Stimulated activated CD4-positive, alpha-beta T cell treated with anti-CD3 and anti-CD28 coated beads, Interleukin-12 subunit alpha, Interleukin-12 subunit beta, amount 100 ng/mL, for 48 hours (primary cell): ENCODE measurements at places on chromosomes 7 and 10.

GRCh38 chr10:95935429-95935828, 27.7 kb downstream of the CC2D2B start:
- no peak for DNase-seq

DNA sequence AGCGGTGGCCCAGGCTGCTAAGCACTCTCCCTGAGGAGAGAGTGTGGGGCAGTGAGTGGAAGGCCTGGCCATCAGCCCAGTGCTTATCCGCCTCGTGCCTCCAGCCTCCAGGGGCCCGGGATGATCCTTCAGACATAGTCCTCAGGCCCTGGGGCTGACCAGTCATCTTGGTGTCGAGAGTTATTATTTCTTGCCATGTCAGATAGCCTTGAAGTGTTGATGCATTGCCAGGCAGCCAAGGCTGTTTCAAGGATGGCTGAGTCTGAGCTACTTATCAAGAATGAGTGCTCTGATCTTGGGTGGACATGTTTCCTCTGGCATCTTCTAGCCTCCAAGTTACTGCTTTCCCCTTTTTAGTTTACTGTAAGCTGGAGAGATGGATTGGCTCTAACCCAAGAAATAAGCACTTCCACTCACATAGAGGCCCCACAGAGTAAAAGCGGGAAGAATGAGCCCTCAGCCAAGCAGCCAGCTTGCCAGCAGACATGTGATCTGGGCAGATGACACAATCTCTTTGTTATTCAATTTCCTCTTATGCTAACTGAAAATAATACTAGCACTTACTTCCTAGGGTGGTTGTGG, 136.5 kb upstream of the NAMPT start:
- DNase-seq = no peak

DNA sequence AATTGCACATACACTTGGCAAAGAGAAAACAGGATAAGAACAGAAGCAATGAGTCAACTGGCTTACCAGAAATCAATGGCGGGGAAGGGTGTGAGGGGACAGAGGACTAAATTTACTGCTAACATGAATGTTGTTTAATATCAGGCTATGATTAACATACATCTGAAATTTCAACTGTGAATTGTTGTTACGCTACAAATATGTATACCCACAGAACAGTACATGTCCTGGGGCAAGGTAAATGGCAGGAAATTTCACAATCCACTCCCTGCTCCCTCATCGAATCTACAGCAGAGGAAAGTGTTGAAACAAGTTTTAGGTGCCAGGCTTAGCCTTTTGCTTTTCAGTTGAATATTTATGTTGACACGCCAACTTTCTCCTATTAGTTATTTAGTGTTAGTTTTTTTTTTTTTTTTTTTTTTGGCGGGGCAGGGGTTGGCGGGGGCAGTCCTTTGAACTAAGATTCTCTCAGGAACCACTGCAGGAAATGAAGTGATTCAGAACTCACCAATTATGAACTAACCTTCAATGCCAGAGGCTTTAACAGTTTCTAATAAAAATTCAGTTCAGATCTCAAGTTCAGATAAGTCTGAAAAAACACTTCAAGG, 99.0 kb downstream of the UBE2H start:
- no peak for DNase-seq

DNA sequence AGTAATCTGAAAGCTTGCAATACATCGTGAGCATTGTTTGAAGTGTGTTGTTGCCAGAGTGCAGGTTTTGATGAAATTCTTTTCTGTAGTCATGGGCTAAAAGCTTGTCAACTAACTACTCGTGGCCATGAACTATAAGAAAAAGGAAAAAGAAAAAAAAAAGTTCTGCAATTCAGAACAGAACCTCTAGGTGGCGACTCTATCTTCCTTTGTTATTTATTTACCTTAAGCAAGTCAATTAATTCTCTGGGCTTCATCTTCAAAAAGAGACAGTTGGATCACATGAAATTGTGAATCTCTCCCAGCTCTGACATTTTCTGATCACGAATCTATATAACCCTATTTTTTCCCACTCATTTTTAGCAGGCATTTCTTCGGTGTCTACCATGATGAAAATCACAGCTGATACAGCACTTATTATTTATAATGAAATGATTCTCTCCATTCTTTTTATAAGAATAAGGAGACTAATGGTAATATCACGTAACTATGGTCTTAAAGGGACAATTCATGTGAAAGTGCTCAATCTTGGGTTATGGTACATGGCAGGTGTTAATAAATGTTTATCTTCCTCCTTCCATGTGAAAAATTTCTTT, 18.8 kb downstream of the TMEM196 start:
- DNase-seq = no peak

DNA sequence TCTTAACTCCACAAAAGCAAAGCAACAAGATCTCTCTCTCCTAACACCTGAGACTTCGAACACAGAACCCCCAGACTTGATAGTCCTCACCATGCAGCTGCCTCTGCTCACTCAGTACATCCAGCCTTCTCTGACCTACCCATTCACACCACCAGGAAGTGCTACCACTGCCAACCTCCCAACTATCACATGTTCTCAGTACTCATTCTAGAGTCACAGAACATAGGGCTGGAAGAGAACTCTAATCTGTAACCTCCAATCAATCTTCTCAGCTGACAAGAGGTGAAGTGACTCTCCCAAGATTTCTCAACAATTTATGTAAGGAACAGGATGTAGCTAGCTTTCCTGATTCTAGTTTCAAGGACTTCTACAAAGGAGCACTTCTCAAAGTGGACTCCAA, 3.8 kb downstream of the NUDCD3 start:
- DNase-seq = no peak

DNA sequence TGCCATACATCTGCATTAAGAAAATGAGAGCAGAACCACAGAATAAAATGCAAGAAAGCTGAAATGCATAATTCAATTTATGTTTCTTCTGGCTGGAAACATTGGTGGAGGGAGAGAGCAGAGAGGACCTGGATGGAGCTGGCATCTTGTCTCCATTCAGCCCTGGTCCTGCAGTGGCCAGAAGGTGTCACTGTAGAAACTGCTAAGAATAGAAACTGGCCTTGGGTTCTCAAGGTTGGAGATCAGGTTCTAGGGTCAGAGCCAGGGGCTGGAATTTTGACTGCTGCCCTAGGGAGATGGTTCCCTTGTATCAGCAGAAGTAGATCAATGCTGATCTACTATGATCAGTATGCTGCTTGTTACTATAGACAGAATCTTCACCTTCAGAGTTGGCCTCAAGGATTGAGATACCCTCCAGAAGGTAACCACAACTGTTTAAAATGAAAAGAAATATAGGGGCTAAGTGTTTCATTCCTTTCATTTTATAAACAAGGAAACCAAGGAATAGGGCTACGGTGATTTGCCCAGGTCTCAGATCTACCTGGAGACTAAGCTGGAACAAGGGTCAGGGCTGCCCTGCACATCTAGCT, 13.1 kb downstream of the TAS2R41 start:
- no peak for DNase-seq

DNA sequence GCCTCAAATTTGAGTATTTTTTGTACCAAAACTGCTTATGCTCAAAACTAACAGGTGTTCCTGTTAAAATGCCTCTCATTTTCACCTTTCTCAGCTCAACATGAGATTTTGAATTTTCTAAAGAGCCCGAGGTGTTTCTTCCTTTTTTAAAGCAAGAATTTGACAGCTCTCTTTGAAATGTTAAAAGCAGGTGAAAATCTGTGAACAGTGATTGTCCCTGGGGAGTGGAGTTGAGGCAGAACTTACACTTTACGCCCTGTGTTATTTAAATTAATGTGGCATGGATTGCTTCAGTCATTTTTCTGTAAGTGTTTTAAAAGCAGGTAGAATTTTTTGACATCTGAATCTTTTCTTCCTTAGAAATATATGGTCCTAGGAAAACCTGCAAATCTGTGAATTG, 9.2 kb upstream of the GPR15LG start:
- DNase-seq = no peak

DNA sequence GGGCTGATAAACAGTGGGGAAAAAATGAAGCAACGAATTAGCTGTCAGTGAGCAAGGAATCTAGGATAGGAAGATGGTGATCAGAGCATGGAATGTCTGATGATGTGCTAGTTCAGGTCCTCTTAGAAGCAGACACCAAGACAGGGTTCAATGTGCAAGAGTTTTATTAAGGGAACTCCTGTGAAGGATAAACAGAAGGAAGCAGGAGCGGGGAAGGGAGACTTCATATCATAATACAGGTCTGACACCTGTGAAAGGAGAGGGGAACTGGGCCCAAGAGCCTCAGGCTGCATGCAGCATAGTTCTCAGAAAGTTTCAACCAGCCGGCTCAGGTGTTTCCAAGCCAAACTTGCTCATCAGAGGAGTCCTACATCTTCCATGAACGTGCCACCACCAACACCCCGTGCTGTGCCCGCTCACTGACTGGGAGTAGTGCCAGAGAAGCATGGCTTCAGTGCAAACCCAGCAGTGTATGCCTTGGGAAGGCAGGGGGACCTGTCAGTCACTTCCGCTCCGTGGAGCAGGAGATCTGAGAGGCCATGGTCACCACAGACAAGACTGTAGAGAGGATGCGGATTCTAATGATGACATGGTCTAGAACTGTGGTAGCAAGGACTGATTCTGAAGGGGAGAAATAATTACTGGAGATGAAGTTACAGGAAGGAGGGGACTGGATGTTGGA, 45.8 kb downstream of the ZNF800 start:
- no peak for DNase-seq

DNA sequence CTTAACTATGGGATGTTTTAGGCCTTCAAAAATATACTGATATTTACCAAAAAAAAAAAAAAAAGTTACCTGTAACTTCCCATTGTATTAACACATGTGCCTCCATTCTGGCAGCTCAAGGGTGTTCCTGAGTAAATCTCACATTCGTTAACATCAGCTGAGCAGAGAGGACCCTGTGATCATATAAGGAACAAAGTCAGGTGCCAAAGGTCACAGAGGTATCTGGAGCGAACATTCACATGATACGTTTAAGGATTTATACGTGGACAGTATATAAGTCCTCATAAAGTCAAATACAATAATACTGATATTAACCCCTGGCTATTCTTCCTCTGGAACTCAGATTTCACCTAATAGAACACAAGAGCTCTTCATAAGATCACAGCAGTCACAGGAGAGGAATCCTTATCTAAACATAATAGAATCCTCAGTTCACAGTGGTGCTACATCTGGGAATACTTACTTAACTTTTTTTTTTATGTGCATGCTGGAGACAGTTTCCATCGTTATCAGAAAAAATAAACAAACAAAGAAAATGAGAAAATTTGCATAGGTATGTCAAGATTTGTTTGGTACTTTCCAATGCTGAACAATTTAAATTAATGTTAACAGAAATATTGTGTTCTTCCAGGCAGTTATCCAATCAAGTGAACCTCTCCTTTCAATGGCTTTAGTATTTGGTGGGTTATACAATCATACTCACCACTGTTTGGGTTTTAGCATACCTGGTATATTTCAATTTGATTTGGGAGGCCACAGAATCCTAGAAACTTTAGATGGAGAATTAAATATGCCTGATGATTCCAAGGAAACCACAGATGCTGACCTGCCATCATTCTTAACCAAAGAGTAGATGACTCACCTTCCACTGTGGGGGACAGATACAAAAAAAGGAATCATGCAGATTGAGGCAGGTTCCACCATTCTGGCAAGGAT, 6.6 kb downstream of the CUBN start:
- DNase-seq = no peak

- DNase-seq = no peak
Observed at GRCh38 chr7:148894591-148894990, 10.5 kb upstream of the EZH2 start.

DNA sequence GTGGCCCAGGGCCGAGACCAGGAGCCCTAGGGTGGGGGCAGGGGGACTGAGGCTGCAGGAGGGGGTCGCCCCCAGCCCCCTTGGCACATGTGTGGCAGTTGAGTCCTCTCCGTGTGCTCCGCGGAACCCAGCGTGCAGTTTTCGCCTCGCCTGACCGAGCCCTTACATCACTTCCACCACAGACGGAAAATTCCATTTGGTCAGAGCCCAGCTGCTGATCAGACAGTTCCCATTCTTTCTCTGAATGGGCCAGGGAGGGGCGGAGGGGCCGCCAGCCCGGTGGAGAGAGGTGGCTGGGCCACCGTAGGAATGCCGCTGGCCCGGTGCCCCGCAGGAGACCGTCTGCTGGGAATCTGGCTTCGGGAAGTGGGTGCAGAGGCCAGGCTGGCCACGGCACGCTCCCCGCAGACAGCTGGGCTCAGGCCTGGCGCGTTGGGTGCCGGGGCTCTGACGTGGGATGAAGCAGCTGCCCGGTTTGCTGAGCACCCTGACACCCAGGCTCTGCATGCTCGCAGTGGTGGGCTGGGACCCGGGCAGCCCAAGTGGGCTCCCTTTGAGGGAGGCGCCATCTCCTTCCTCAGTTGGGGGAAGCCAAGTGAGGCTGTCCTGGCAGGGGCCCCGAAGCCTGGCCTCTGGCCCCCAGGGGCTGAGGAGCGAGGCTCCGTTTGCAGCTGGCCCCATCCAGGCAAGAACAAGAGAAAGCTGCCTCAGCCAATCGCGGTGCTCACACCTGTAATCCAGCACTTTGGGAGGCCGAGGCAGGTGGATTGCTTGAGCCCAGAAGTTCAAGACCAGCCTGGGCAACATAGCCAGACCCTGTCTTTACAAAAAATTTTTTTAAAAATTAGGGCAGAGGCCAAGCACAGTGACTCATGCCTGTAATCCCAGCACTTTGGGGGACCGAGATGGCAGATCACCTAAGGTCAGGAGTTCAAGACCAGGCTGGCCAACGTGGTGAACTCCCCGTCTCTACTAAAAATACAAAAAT, 9.9 kb downstream of the TTYH3 start:
- DNase-seq = no peak

GRCh38 chr7:15750727-15751126, 64.2 kb upstream of the MEOX2 start:
- no peak for DNase-seq

DNA sequence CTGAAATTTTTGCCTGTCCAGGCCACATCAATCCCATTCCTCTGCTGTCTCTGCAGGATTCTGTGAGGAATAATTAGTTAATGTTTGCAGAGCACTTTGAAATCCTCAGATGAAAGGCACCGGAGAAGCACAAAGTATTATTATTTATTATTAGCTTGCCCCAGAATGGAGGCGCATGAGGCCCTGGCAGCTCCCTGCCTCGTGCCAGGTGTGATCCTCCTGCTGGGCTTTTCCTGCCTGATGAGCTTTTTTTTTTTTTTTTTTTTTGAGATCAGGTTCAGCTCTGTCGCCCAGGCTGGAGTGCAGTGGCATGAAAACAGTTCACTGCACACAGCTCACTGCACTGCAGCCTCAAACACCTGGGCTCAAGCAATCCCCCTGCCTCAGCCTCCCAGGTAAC, 65.2 kb downstream of the TCF7L2 start:
- no peak for DNase-seq

GRCh38 chr10:102235598-102235920, 5.8 kb downstream of the PITX3 start:
- DNase-seq = no peak

DNA sequence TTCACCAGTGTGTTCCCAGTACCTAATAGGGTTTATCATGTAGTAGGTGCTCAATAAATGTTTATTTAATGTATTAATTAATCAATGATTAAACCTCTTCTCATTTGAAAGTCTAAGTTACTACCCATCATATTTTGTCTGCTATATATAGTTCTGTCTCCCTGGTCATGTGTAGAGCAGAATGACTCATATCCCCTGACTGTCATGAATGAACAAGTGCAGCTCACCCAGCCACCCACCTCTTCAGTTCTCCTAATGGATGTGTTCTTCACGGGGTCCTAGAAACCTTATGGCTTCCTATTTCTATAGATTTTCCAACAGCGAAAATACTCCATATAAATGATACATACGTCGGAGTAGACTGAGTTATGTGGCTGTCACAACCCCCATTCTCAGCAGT, 64.5 kb downstream of the HIF1AN start:
- no peak for DNase-seq
